ENCODE measurements at places on chromosomes 11 and 22.
A peak's percentile ranks its signal among the peaks of the same experiment; 100 is the strongest.

DNA sequence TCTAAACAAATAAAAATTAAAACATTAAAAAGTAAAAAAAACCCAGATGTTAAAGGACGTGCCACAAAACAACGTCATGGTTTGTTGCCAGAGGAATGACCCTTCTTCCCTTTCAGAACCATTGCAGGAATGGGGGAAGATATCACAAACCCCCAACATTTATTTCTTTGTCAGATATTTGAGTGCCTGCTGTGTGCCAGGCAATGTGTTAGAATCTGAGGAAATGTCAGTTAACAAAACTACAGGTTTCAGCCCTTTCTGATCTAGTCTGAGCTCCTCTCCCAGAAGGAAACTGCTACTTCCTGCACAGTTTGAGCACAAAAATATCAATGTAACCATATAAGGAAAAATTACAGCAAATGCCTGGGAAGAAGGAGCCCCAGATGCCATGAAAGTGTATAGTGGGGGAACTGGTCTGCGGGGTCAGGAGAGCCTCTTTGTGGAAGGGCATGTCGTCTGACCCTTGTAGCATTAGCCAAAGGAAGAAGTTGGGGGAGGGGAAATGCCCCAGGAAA lies 7.1 kb upstream of the NHERF4 start:
- no peak for DNase-seq

DNA sequence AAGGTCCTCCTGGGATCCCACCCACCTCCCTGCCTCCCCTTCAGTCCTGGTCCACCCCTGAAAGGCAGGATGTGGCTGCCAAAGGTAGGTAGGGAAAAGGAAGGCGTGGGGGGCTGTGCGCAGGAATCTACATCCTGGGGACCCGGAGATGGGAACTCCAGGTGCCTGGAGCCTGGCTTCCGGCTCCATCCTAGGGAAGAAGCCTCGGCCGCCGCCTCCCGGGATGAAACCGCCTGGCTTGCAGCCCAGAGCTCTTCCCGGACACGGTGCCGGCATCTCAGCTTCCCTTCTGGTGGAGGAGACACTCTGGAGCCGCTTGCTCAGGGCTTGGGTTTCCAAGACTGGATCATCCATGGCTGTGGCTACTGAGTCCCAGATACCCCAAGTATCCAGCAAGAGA lies 33.3 kb upstream of the PDGFB start:
- DNase-seq: no peak

DNA sequence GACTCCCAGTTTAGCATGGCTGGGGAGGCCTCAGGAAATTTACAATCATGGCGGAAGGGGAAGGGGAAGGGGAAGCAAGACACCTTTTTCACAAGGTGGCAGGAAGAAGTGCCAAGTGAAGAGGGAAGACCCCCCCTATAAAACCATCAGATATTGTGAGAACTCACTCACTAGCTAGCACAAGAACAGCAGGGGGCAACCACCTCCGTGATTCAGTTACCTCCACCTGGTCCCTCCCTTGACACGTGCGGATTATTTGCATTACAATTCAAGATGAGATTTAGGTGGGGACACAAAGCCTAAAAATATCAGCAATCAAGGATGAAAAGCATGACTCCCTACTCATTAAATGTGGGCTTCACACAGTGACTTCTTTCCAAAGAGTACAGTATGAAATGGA lies 155.0 kb upstream of the CCDC90B start:
- DNase-seq: no peak

GRCh38 chr22:30925667-30926066 lies 42.9 kb downstream of the MORC2 start:
- no peak for DNase-seq

GRCh38 chr11:88357323-88358039 lies 19.9 kb upstream of the CTSC start:
- DNase-seq: peak; percentile 68

DNA sequence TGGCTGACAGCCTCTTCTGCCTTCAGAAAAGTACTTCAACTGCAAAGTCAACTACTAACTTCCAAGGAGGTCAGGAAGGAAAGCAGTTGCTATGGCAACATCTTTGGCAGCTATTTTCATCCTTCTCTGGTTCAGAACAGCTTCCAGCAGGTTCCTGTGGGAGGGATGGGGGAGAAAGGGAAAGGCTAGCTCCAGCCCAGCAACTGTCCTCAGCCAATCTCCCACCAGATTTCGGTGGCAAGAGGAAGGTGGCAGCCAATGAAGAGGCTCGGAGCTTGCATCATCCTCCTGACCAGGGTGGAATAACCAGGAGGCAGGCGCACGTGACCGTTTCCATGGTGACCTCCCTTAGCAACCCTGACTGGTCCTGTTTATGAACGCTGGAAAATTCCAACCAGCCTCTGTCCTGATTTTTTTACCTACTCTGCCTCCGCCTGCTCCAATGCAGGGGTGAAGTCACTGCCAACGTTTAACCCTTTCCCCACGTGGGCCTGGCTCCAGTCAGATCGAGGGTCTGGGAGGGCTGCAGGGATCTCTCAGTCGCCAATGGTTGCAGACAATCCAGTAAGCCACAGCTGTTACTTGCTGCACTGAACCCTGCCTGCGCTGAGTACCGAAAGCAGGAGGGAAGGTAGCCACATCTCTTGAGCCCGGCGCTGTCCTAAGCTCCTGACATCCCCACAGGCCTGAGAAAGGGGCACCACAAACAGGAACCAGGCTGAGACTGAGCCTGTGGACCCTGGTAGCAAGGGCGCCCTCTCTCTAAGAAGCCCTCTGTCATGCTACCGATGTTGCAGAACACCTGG lies 11.2 kb upstream of the MALAT1 start:
- DNase-seq: no peak

- no peak for DNase-seq
Observed at GRCh38 chr11:45369313-45369712, 83.2 kb upstream of the SYT13 start.

GRCh38 chr11:77560605-77561004 lies 29.1 kb upstream of the AQP11 start:
- no peak for DNase-seq

DNA sequence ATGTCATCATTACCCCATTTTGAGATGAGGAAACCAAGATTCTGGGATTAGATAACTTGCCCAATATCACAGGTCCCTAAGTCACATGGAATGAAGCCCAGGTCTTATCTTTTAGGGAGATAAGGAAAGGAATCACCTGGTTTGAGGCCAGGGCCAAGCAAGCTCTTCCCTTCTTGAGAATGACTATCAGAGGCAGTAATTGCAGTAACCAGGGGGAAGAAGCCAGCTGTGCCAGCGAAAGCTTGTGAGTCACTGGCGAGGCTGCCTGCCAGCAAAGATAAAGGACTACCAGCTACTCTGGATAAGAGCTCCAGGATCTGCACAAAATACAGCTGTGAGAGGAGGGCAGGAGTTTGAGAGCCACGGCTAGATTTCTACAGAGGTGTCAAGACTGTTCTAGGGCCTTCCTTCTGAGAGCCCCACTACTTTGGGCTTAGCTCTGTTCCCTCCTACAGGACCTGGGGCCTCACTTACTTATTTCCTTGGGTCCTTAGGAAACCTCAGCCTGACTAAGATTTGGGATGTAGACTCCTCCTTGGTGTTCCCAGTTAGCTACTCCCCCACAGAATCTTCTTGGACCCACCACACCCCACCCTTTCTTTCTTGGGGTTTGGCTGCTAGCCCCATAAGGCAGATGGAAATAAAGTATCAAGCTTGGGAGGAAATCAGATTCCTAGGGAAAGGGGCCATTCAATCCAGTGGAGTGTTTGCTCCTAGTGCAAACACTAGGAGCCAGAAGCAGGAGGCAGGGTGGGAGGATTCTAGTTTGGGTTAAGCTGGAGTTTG lies 9.7 kb upstream of the CCKBR start:
- no peak for DNase-seq

- DNase-seq: no peak
Observed at GRCh38 chr11:131580476-131580875, 210.1 kb downstream of the NTM start.

DNA sequence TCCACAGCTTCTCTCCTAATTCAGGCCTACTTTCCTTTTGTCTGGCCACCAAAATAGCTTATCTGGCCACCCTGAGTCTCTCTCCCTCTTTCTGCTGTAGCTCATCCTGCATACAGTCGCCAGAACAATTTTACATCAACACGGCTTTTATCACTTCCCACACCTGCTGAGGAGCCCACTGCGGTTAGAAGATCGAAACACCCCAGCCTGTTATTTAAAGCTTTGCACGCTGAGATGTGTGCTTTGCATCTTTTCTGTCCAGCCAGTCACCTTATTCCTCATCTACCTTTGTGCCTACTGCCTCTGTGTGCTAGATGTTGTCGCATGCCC lies 96.0 kb downstream of the COMMD9 start:
- DNase-seq: no peak

- DNase-seq: peak; percentile 53
Observed at GRCh38 chr22:24805790-24806662, at the start of gene SGSM1. TSS of gene SGSM1 (plus strand) at chr22:24806211. CDS start at chr22:24806326, 115 bp downstream.

DNA sequence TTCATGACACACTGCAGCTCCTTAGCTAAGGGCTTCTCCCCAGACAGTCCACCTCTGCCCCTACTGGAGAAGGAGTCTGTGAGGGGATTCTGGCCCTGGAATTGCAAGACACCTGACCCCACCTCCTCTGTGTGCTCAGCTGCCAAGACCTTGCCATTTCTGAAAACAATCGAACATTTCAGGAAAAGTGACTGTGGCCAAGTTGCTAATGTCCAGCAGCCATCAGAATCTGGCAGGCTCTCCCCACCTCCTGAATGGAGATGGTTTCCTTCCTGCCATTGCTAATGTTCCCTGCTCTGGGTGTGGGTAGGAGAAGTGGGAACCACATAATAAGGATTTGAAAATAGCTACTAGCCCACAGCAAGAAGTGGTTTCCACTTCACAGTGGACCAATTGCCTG lies 127.2 kb upstream of the ALX4 start:
- no peak for DNase-seq

- no peak for DNase-seq
Observed at GRCh38 chr11:13062115-13062514, 53.0 kb downstream of the RASSF10 start.

DNA sequence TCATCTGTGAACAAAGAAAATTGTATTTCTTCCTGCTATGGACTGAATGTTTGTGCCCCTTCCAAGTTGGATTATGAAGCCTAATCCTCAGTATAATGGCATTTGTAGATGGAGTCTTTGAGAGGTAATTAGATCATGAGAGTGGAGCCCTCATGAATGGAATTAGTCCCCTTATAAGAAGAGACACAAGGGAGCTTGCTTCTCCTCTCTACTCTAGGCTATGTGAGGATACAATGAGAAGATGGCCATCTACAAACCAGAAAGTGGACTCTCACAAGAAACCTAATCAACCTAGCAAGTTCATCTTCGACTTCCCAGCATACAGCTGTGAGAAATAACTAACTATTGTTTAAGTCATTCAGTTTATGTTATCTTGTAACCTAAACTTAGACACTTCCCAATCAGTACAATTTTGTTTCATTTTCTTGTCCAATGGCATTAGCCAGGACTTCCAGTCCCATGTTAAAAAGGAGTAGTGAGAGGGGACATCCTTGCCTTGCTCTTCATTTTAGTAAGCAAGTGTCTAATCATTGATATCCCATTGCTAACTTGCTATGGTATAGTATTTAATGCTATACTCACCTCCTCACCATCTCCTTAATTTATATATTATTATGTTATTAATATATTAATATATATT lies 45.7 kb downstream of the PDGFD start:
- no peak for DNase-seq

DNA sequence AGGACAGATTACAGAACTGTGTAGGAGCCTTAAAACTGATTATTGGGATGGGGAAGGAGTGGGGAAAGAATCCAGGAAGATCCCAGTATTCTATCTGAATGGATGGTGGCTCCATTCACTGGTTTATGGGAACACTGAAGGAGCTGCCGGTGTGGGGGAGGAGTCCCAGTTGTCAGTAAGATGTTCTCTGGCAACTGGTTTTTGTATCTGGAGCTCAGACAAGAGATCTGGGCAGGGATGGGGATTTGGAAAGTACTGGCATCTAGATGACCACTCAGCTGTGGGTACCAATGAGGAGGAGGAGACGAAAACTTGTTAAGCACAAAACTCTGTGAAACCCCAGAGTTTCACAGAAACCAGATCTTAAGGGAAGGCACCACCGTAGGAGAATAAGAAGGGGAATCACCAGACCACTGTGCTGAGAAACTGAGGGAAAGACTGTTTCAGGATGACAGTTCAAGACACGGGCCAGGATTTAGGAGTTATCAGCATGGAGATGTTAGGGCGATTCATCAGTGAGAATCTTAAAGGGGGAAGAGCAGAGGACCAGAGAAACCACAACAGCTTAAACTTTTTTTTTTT lies 28.1 kb downstream of the LDLRAD3 start:
- DNase-seq: no peak

- no peak for DNase-seq
Observed at GRCh38 chr11:125376117-125376516, 119.9 kb downstream of the FEZ1 start.

DNA sequence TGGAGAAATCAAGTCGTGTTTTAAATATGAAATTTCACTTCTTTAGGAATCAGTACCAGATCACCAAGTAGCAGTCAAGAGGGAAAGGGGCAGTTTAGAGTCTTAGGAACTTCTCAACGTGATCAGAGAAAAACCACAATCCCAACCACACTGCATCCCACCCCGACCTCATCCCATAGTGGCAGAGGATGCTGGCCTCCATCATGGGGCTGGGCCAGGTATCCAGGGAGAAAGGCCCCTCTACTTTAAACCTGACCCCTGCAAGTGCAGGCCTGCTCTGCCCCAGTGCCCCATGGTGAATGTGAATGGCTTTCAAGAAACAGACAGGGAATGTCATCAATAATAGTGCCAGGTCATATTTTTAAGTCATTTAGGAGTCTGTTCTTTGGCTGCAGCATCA lies 12.1 kb downstream of the CHST1 start:
- no peak for DNase-seq

DNA sequence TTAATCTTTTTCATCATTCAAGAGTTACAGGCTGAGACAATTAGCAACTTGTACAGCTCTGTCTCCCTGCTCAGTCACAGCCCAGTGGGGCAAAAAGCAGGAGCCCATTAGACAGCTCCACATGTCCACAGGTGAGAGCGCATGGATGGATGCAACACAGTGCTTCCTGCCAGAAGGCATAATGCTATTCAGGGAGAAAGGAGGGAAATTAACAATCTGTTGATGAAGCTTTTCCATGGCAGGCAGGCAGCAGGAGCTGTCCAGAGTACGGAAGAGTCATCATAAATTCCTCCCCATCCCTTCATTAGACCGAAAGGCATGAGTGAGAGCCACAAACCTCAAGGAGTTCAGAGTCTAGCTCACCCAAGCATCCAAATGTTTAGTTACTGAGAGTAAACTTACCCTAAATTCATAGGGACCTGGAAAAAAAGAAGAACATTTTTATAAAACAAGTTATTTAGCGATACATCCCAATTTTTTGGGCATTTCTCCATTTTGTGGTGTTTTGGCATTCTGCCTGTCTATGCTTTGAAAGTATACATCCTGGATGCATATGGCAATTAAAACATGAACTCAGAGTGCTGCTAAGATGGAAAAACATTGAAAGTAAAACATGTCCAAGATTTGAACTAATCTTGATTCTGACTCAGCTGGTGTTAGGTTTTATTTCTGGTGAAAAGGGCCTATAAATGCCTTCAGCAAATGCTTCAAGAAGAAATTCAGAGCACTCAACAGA lies 428.1 kb downstream of the OPCML start:
- DNase-seq: no peak

GRCh38 chr11:82867495-82868082 lies 32.6 kb downstream of the PRCP start:
- peak; percentile 67 for DNase-seq

GRCh38 chr11:94932503-94932902 lies 40.9 kb downstream of the CWC15 start:
- no peak for DNase-seq

GRCh38 chr22:50317178-50317577 lies 9.6 kb downstream of the DENND6B start:
- DNase-seq: no peak
